Heart right ventricle (tissue), 16 donors: ENCODE measurements at places on chromosomes 12 and 14. TPM values are rescaled to one million over a fixed set of nuclear protein-coding genes. Genes with fewer than 3 reads are reported as not detected.

GRCh38 chr12:11822081-11822834, 172.8 kb downstream of the ETV6 start:
- no peak for DNase-seq

DNA sequence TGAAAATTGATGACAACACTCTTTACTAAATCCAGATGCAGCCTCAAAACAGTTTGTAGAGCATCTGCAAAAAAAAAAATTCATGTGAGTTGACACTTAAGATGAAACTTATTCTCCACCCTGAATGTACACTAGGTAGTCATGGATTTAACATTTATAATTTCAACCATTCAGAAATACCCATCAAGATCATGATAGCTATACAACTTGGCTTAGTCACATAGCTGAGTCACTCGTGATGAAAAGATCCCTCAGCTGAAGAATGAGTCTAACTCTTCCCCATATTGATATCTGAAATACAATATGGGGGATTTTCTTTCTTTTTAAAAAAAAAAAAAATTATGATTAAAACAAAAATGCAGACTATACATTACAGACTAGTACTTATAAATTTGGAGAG, 104.8 kb upstream of the PLEKHG7 start:
- DNase-seq = no peak

DNA sequence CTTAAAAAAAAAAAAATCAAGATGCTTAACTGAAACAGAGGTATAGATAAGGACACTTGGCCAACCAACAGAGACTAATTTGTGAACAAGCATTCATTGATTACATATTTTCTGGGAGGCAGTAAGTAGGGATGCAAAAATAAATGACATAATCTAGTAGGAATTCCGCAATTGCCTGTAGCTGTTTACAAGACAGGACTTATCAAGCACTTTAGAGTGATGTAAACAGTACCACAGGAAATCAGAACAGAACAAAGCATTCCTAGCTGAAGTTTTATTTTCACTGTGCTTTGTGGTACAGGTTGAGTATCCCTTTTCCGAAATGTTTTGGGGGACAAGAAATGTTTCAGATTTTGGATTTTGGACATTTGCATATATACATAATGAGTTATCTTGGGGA, 68.2 kb upstream of the FGD4 start:
- no peak for DNase-seq

- no peak for DNase-seq
Observed at GRCh38 chr12:25557830-25558436, 4.8 kb upstream of the LMNTD1 start.

DNA sequence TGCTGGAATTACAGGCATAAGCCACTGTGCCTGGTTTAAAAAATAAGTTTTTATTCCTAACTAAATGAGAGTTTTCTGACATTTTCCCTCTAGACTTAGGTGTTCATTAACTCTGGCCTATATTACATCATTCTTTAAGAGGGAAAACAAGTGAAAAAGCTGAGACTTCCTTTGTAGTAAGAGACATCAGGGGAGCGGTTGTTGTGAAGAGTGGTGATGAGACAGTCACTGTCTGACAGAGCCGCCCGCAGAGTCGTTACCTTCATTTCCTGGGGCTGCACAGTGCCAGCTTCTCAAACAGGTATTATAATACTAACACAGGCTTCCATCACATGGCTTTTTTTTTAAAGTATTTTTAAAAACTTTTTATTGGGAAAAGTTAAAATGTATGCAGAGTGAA, 19.7 kb upstream of the TDRD9 start:
- DNase-seq = no peak

DNA sequence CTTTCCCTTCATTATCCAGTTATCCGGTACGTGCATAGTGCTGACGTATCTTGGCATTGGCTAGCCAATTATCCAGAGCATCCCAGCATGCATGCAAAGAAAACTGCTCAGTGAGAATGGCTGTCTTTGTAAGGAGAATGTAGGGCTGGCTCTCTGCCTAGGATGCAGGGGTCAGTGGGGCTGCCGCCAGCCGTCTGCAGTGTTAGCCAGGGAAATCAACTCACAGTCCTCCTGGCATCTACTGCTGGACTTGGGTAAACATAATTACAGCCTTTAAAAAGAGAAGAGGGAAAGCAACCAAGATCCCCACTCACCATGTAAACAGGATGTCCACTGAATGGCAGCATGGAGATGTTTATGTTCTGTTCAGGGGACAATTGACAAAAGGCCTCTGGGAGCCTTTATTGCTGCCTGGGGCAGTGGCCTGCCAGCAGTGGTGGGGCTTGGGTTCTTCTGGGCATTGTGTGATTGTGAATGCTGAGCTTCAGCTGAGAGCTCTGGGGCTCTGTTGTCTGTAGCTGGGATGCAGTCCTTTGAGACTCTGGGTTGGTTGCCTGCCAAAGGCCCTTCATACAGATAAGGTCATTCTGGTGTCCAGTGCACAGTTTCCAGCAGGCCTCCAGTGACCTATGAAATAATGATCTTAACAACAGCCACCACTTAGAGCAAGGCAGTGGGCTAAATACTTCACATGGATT, 121.8 kb downstream of the TBC1D30 start:
- peak; percentile 59 for DNase-seq

DNA sequence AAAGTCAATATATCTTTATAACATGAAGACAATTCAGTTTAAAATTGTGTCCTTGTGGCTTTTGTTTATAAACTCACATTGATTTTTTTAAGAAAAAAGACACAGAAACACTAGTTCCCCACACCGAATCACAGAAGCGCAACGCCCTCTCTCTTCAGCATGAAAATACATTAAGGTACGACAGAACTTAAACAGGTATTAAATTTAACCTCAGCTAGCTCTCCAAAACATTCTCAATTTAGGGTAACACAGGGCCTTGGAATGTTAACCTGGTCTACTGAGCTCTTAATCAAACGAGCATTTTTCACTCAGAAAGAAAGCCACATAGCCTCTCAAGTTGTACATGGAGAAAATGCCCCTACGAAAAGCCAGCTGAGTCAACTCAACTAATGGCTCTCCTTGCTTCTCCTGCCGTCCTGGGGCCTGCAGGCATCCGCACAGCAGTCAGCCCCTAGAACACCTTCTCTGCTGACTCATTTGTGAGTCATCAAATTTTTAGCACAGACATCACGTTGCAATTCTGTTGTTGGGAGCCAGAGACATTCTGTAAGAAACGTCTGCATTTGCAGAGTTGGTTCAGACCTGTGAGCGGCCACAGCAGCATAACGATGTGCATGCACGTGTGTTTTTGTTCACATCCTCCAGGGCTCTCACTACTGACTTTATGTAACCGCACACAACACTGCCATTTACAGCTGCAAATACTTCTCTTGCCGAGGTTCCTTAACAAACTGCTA, 141.6 kb downstream of the ITPR2 start:
- DNase-seq = no peak

DNA sequence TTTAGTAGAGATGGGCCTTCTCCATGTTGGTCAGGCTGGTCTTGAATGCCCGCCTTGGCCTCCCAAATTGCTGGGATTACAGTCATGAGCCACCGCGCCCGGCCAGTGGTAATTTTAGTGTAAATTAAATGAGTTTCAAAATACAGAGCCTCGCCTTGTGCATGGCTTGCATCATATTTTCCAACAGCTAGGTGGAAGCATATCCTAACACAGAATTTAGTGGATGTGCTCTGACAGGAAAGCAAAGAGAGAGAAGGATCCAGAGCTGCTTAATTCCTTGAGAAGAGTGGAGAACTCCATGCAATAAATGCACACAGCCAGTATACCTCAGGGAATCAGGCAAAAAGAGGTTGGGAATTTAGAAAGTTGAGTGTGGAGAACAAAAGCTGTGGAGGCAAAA, 2.5 kb downstream of the OR6C2 start:
- no peak for DNase-seq

DNA sequence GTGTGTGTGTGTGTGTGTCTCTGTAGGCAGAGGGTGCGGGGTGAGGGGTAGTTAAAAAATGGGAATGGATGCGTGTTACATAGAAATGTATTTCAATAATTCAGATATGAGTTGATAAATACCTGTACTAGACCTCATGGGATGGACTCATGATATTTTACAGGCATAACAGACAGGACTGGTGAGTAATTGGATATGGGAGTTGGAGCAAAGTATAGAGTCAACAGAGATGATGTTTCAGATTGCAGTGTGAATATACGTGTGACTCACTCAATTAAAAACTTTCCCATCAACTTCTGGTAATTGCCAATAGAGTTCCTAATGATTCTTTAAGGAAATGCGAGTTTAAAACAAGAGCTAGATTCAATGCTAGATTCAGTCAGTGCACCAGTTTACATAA, 711.9 kb downstream of the C12orf50 start:
- DNase-seq = no peak

GRCh38 chr12:26358651-26359050, 163.3 kb downstream of the SSPN start:
- DNase-seq = no peak

- DNase-seq = no peak
Observed at GRCh38 chr14:56608689-56609088, 29.1 kb downstream of the TMEM260 start.

- no peak for DNase-seq
Observed at GRCh38 chr12:27870939-27871338, 90.9 kb upstream of the MANSC4 start.

DNA sequence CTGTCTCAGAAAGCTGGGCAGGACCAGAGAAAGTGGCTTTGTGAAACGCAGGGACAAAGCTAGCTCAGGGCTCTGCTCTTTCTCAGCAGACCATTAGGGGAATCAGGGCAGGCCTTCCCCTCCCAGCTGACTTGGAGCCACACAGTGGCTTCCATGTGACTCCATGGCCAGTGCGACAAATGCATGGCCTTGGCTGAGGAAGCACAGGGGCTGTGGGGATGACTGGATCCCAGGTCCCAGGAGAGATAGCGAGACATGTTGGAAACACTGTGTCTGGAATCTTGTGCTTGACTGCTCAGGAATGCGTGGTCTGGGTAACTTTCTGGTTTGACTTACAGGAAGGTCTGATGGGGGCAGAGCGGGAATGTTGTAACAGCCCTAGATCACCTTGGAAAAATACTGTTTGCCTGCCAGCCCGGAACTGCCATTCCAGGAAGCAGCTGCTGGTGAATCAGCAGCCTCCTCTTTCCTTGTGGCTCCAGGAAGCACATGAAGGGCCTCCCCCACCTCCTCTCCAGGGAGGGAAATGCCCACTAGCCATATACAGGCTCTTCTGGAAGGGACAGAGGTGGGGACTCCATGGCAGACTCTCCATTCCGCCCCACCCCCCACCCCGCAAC, 133.5 kb upstream of the HIF1A start:
- DNase-seq = peak; percentile 82

DNA sequence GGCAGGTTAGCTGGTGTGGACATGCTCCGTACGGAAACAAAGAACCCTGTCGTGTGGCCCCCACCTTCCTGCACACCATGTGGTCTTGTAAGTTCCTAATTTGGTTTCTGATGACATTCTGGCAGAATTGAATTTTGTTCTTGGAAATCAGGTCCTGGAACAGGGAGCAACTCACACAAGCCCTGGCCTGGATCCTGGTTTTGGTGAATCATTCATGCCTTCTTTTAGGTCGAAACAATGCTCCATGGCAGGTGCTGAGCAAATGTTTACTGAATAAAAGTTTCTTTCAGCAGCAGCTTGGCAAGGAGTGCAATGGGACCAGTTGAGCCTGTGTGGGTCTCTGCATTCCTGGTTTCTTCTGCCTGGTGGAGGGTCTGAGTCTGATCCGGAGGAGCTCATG, 978.4 kb downstream of the BCL11B start:
- no peak for DNase-seq

DNA sequence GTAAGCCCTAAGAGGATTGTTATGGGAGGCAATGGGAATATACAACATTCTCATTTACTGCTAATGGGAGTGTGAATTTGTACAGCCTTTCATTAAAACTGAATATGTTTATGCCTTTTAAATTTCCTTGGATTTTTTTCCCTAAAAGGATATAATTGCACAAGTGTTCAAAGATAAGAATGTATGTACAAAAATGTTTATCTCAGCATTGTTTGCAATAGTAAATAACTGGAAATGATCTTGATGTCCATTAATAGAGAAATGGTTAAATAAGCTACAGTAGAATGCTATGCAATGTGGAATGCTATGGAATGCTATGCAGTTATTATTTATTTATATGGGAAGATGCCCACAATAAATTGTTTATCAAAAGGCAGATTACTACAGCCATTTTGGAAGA, 62.5 kb upstream of the SLC38A2 start:
- no peak for DNase-seq

- no peak for DNase-seq
Observed at GRCh38 chr14:51546099-51546498, 105.6 kb upstream of the FRMD6 start.

DNA sequence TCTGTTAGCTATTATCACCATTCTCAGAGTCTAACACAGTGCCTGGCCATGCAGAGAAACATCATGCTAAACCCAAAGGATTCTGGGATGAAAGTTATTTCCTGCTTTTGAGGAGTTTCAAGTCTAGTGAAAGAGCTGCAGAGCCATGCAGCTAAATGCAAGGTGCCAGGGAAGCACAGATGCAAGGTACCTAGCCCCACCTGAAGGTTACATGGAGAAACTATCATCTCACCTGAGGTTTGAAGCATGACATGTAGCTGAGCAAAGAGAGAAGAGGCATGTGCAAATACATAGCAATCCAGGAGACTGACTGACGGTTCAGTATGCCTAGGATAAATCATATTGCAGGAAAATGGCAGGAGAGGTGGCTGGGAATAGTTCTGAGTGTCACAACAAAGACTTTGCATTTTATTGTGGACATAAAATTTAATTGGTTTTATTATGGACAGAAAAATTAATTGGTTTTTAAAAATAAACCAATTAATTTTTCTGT, 170.4 kb downstream of the PRKD1 start:
- no peak for DNase-seq

DNA sequence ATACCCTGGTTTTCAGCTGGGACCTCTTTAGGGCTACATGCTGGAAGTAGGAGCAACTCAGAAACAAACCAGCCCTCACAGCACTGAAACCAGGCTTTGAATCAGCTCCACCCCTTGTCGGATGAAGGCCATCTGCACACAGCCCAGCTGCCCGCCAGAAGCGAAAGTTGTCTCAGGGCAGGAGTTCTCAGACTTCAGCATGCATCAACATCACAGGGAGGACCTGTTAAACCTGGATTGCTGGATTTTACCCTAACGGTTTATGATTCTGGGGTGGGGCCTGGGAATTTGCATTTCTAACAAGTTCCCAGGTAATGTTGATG, 10.9 kb downstream of the SYNDIG1L start:
- DNase-seq = no peak

Gene FAM181A
- total RNA-seq = not detected

Gene CLEC1A
- total RNA-seq = 2.6 TPM

Gene GARIN6
- not detected for total RNA-seq

Gene CAPZA3
- not detected for total RNA-seq

Gene SLC48A1
- total RNA-seq = 21.8 TPM

Gene DBX2
- not detected for total RNA-seq

Gene KRT5
- total RNA-seq = not detected

Gene AMDHD1
- total RNA-seq = 0.91 TPM

Gene SLC25A47
- total RNA-seq = not detected
